Cardiac fibroblast (primary cell): ENCODE measurements at places on chromosomes 2 and 18.
A peak's percentile ranks its signal among the peaks of the same experiment; 100 is the strongest.

GRCh38 chr2:124339709-124340108, 314.6 kb downstream of the CNTNAP5 start:
- peak; percentile 25 for DNase-seq

- no peak for DNase-seq
Measured at GRCh38 chr2:103823847-103824246, 1030.1 kb upstream of the POU3F3 start.

GRCh38 chr18:76444446-76445105, 50.5 kb downstream of the ZNF516 start:
- no peak for DNase-seq

DNA sequence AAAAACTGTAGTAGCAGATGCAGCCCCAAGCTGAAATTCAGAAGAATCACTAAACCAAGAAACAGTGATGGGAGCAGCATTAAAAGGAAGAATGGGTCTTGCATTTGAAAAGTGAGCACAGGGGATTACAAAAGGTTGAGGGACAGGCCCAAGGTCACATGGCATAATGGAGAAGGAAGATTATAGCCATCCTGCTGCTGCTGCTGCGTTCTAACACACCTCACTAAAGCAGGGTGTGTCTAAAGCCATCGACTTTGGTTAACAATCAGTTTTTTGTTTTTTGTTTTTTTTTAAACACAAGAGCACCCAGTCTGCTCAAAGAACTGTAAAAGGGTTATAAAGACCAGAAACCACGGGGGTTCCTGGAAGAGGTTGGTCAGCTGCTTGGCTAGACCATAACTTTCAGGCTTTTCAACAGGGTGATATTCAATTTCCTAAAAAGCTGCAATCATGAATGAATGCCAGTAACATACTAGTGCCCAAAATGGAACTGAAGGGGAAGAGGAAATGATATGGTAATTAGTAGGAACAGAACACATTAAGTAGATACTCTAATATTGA, 102.6 kb downstream of the MYO5B start:
- no peak for DNase-seq

DNA sequence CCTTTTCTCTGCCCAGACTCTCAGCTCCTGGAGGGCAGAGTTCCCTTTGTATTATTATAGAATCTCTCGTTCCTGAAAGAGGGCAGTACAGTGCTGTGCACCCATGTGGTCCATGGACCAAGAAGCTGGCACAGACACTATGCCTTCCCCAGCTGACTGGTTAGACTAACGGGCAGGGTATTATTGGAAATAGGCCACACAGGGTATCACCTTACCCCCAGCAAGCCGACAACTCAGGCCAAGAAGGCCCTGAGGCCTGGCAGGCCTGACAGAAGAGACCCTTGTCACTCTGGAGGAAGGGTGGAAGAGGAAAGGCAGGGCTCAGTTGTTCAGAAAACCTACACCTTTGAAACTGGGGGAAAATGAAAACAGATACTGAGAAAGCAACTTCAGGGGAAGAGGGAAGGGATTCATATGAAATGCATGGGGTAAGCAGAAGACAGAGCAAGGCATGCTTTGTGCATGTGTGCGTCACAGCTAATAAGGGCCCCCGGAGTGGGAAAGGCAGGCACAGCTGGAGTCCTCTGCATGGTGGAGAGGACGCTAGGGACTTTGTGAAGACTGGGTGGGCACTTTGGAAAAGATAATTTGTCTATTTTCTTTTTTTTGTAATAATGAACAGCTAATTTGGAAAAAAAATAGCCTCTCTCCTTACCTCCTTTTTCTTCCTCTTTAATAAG, 476.8 kb upstream of the CELF4 start:
- no peak for DNase-seq

DNA sequence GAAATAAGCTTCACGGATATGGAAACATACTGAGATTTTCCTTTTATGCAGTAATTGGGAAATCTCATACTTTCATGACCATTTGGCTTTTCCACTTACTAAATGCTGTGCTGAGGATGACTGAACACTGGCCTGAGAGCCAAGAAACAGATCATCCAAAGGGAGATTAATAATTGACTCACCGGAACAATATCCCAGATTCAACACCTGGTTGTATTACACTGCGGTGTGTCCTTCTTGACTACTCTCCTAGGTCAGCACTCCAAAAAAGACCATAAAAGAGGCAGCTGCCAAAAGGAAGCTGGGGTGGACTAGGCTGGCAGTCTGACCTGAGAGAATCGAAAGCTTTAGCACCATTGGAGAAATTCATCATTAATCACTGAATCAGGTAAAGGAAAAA, 469.1 kb downstream of the CBLN2 start:
- DNase-seq: no peak

- DNase-seq: no peak
Measured at GRCh38 chr2:48034295-48034694, 128.0 kb upstream of the FBXO11 start.

- DNase-seq: no peak
Measured at GRCh38 chr18:78207942-78208341, 771.7 kb upstream of the SALL3 start.

GRCh38 chr2:76448956-76449355, 738.2 kb upstream of the GCFC2 start:
- DNase-seq: no peak

DNA sequence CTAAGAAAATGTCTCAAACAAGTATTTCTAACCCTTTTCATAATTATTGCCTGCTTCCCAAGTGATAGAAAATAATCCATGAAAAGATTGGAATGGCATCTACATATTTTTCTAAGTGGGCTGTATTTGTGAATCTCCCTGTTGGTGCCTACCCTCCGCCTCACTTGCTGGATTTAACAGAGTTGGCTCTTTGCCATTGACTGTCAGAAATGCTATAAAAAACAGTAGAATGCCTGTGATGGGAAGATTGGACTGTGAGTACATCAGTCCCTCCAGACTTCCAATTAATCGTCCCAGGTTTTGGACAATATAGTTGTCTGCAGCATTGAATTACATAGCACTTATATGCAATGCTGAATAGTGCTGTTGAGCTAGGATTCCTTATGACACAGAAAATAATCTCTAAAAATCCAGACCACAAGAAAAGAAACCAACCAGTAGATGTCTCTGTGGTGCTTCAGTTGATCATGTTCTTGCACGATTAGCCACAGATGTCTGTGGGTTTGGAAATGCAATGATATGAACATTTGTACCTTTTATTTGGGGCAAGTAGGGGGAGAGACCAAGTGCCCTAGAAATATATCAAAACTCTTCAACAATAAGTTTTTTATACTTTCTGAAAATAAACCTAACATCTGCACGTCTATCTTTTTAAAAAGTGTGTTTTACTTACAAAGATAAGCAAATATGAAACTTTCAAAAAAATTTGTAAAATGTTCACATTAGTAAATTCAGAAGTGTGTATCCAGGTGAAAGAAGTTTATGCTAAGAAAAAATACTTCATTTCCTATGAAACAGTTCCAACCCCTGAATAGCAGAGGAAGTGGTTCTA, 88.5 kb downstream of the DYNAP start:
- DNase-seq: peak; percentile 93

- DNase-seq: peak; percentile 95
Measured at GRCh38 chr18:21163647-21164547, 52.3 kb upstream of the ROCK1 start.

GRCh38 chr2:238448031-238448955, 21.6 kb downstream of the ASB1 start:
- DNase-seq: no peak

- DNase-seq: no peak
Measured at GRCh38 chr18:69944436-69944835, 3.2 kb downstream of the CD226 start.

DNA sequence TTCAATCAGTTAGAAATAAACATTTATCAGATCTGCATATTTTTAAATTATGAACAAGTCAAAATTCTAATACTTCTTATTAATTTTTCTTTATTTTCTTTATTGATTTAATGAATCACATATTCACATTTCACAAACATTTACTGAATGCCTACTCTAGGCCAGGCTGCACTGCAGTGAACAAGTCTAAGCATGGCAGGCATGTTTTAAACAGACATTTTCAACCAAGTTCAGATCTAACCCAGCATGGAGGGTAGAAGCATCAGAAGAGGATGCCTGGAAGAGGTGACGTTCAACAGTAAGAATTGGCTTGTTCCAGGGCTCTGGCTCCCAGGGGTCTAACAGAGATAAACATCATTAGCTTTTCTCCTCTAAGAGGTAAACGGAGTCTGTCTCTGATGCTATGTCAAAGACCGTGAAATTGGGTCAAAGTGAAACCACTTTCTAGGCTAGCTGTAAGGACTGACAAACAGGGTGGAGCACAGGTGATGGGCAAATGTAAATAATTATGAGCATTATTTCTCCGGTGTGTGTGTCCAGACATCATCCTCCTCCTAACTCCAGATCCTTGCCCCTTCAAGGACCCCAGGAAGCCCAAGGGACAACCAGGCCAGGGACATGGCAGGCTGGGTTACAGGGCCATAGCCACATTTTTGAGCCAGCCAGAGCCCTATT, 50.6 kb downstream of the UNC50 start:
- DNase-seq: no peak

DNA sequence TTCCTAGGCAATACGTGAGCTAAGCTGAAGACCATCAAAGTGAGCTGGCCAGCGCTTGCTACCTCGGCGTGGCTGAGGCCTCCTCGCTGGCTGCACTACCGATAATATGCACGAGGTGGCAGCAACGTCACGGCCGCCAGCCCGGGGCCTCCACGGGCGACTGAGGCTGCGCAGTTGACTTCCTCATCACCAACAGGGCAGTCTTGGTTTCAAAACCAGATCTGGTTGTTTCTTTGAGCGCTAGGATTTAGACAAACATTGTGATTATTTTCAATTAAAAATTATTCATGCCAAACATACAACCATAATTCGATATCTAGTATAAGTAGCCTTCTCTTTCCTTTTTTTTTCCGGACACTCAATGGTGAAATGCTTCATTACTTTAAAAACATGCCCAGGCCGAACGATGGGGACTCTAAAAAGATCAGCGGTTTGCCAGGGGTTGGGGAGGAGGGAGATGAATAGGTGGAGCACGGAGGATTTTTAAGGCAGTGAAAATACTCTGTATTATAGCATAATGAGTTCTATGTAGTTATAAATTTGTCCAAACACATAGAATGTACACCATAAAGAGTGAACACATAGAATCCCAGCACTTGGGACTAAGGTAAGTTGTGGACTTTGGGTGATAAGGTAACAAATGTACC, 52.0 kb downstream of the CYBRD1 start:
- peak; percentile 78 for DNase-seq

DNA sequence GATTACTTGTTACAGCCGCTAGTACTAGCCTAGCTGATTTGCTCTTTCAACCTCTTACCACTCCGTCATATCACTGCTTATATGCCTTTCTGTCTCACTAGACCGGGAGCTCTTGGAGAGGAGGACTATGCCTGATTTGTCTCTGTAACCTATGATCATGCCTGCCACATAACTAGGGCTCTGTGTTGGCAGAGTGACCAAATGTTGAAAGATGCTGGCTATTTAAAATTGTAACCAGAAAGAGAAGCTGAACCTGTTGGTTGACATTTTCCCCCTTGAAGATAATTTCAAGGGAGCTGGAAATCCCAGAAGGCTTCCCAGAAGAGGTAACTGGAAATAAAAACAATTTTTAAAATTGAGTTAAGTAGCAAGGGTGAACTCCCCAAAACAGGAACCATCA, 124.1 kb upstream of the MYCN start:
- no peak for DNase-seq

DNA sequence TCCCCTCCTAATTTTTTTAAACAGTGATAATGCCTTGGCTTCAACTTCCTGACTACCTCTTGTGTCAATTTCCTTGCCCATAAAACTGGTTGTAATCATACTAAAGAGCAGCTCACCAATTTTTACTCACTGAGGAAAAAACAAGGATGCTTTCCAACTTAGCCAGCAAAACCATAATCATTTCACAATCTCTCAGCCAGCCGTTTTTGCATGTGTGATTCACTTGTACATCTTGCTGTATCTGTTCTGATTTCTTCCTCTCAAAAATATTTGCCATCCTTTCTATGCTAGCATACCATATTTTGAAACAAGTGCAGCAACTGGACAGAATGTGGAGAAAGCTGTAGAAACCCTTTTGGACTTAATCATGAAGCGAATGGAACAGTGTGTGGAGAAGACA, 60.7 kb downstream of the RAB27B start:
- peak; percentile 85 for DNase-seq

- peak; percentile 59 for DNase-seq
Measured at GRCh38 chr2:175180701-175181103, 808 bp downstream of the ATP5MC3 start.

- no peak for DNase-seq
Measured at GRCh38 chr2:69424419-69424818, 12.8 kb downstream of the NFU1 start.

GRCh38 chr2:149375801-149376361, 45.5 kb downstream of the LYPD6 start:
- DNase-seq: no peak

- DNase-seq: no peak
Measured at GRCh38 chr18:77167251-77167650, 34.7 kb upstream of the MBP start.

- DNase-seq: no peak
Measured at GRCh38 chr18:62060820-62061219, 126.0 kb downstream of the PIGN start.

DNA sequence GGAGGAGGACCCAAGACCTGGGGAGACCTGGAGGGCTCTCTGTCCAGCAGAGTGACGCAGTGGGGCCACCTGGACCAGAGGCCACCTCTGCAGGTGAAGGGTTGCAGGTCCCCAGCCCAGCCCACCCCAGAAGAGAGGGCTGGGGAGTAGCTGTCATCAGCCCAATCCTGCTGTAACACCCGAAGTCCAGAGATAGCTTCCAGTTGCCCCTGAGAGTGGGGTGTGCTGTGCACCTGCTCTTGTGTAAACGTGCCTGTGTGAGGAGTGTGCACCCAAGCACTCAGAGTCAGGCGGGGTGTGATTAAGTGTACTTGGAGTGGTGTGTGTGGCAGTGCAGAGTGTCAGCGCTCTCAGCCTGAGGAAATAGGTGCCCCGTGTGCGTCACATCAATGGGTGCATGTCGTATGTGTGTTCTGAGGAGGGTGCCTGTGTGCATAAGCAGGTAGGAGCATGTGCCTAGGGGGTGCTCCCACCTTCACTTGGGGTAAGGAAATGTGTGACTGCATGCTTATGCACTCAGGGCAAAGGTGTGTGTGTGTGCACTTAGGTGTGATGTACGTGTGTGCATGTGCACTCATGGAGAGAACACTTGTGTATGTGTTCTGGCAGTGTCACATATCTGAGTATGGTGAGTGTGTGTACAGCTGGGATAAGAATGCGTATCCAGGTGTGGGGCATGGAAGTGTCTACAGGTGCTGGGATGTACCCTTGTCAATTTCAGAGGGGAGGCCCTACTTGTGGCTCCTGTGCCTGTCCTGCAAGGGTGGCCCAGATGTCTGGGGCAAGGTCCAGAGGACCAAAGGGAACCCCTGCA, 672 bp downstream of the ATP6V1B1 start:
- no peak for DNase-seq

- DNase-seq: no peak
Measured at GRCh38 chr2:196853301-196854087, 44.3 kb upstream of the C2orf66 start.

- DNase-seq: no peak
Measured at GRCh38 chr2:34266908-34267697, 668.0 kb upstream of the FAM98A start.
